Right atrium auricular region (tissue), 2 donors: ENCODE measurements at places on chromosomes 7 and 10. TPM values are rescaled to one million over a fixed set of nuclear protein-coding genes. Genes with fewer than 3 reads are reported as not detected.

C1GALT1 gene
- 25.1 TPM for total RNA-seq

PPP1R3C gene
- 58.0 TPM for total RNA-seq

LEP gene
- 2.2 TPM for total RNA-seq

CRYGN gene
- 0.90 TPM for total RNA-seq

KLHL7 gene
- total RNA-seq = 87.6 TPM

SEMA3A gene
- 6.1 TPM for total RNA-seq

GRCh38 chr10:11823122-11823988 is at the start of gene PROSER2:
Gene PROSER2 (plus strand): TSS chr10:11823356. CDS start chr10:11852078, 28,722 bp downstream.
- H3K36me3 ChIP-seq = no peaks in the 10 kb centered on the region
- H3K27me3 ChIP-seq = no peaks in the 10 kb centered on the region
- H3K4me1 ChIP-seq = no peaks in the 10 kb centered on the region
- DNase-seq = no peak
- peak within 1 kb of the TSS; percentile 45 for H3K27ac ChIP-seq
- H3K4me3 ChIP-seq = peak within 1 kb of the TSS; percentile 67

- no peaks in the 10 kb centered on the region for H3K36me3 ChIP-seq
- H3K4me1 ChIP-seq = no peaks in the 10 kb centered on the region
- H3K27ac ChIP-seq = no peak overlapping the region
- DNase-seq = no peak
- H3K4me3 ChIP-seq = no peak overlapping the region
Measured at GRCh38 chr10:84543948-84544347, 215.6 kb downstream of the CCSER2 start.

GRCh38 chr7:74709880-74710671 is 52.6 kb downstream of the GTF2I start:
- peaks cover 90% of the 10 kb centered on the region for H3K36me3 ChIP-seq
- H3K27me3 ChIP-seq = no peaks in the 10 kb centered on the region
- no peak overlapping the region for H3K4me3 ChIP-seq
- no peak for DNase-seq

DNA sequence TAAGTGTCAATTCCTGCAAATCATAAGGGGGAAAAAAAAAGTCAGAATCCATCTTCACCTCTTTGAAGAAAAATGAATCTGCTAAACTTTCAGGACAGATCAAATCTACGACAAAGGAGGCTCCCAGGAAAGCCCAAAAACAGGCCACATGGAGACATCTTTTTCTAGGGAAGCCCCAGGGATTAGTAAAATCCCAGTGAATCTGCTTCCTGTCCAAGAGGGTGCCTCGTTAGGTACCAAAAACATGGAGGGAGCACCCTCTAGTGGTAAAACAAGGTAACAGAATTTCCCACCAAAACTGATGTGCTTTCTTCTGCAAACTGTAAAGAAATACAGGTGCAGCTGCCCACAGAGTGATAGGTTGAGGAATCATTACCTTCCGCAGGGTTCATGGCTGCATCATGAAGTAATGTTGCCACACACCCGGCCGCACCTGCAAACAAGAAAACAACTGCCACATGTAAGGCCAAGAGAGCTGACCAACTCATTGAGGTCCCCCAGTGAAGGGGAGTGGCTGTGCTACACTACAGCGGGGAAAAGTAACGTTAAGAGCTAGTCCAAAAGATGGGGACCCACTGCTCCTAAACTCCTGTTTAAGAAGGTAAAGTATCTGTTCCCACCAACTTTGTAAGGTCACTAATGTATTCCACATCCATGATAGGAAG is 7.9 kb downstream of the SLC25A28 start:
- H3K27ac ChIP-seq = no peak overlapping the region
- peaks cover 19% of the 10 kb centered on the region for H3K4me1 ChIP-seq
- no peak overlapping the region for H3K4me3 ChIP-seq

DNA sequence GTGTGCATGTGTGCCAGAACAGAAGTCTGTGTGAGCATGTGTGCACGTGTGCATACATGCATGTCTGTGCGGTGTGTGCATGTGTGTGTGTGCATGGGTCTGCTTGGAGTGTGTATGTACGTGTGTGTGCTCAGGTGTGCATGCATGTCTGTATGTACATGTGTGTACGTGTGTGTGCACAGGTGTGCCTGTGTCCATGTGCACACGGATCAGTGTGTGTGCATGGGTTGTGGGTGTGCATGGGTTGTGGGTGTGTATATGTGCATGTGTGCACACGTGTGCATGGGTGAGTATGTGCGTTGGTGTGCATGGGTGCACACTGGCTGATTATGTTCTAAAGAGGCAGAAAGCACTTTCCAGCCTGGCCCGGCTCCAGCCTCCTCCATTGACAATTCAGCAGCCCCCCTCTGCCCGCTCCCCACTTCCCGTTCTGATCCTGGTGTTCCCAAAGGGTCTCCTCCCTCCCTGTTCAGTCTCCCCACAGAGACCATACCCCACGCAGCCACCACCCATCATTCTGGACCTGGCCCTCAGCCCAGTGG is 44.1 kb upstream of the PDGFA start:
- no peak for DNase-seq
- H3K4me3 ChIP-seq = no peak overlapping the region
- no peak overlapping the region for H3K27ac ChIP-seq
- no peaks in the 10 kb centered on the region for H3K27me3 ChIP-seq
- no peaks in the 10 kb centered on the region for H3K36me3 ChIP-seq

- no peak for DNase-seq
- H3K27ac ChIP-seq = no peak overlapping the region
- no peaks in the 10 kb centered on the region for H3K36me3 ChIP-seq
- no peak overlapping the region for H3K4me3 ChIP-seq
- no peaks in the 10 kb centered on the region for H3K4me1 ChIP-seq
Measured at GRCh38 chr7:16428672-16429071, 7.3 kb upstream of the CRPPA start.

GRCh38 chr7:28922624-28923331 is 35.4 kb downstream of the TRIL start:
- DNase-seq = peak; percentile 75
- H3K4me3 ChIP-seq = no peak overlapping the region
- no peaks in the 10 kb centered on the region for H3K36me3 ChIP-seq
- no peaks in the 10 kb centered on the region for H3K4me1 ChIP-seq

GRCh38 chr10:88119160-88119559 is 255.7 kb downstream of the PTEN start:
- peaks cover 9% of the 10 kb centered on the region for H3K4me1 ChIP-seq
- H3K4me3 ChIP-seq = no peak overlapping the region
- H3K27ac ChIP-seq = no peak overlapping the region
- no peaks in the 10 kb centered on the region for H3K27me3 ChIP-seq
- DNase-seq = no peak
- H3K36me3 ChIP-seq = no peaks in the 10 kb centered on the region

- no peak overlapping the region for H3K27ac ChIP-seq
- no peaks in the 10 kb centered on the region for H3K4me1 ChIP-seq
- H3K36me3 ChIP-seq = no peaks in the 10 kb centered on the region
- no peaks in the 10 kb centered on the region for H3K27me3 ChIP-seq
Measured at GRCh38 chr10:117673230-117674010, 130.9 kb downstream of the EMX2 start.

- H3K4me3 ChIP-seq = no peak overlapping the region
- no peaks in the 10 kb centered on the region for H3K36me3 ChIP-seq
- DNase-seq = no peak
- no peaks in the 10 kb centered on the region for H3K27me3 ChIP-seq
- H3K27ac ChIP-seq = no peak overlapping the region
- H3K4me1 ChIP-seq = no peaks in the 10 kb centered on the region
Measured at GRCh38 chr7:144455040-144455404, 51.5 kb upstream of the NOBOX start.

DNA sequence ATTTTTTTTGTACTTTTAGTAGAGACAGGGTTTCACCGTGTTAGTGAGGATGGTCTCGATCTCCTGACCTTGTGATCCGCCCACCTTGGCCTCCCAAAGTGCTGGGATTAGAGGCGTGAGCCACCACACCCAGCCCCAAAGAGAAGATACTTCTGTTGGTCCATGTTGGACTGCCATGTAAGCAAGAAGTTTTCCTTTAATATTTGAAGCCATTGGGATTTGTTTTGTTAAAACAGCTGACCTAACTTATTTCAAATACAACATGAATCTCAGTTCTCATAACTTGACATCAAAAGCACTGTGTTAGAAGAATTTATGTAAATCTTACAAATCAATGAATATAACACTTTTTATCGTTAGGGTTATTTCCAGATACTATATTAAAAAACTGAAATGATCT is 302.4 kb downstream of the SDHAF3 start:
- H3K4me1 ChIP-seq = no peaks in the 10 kb centered on the region
- no peak overlapping the region for H3K4me3 ChIP-seq
- no peaks in the 10 kb centered on the region for H3K36me3 ChIP-seq
- no peaks in the 10 kb centered on the region for H3K27me3 ChIP-seq
- DNase-seq = no peak
- H3K27ac ChIP-seq = no peak overlapping the region

DNA sequence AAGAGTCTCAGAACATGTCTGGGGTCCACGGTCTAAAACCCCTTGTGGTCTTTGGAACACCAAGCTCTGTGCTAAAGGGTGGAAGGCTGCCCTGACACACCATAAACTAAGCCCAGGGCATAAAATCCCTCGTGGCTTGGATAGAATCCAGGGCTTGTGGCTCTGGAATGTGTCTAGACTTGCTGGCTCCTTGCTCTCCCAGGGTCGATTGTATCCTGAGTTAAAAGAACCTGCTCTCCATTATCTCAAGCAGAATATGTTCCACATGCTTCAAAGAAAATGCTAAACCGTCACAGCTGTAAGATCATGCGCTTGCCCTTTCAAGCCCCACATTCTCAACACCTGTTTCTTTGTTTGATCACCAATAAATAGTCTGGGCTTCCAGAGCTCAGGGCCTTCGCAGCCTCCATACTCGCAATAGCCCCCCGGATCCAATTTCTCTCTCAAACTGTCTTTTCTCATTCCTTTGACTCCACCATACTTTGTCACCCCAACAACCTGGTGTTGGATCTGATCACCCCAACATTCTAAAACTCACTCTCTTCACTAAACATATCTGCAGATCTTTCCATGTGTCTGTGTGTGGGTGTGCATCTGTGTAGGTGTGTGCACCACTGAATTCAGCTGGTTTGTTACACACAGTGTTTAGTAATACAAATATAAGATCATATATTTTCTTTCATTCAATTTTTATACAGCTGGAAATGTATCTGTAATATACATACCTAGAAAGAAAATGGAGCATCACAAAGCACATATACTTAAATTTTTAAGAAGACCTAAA is 238.5 kb downstream of the ZMYND11 start:
- no peak overlapping the region for H3K27ac ChIP-seq
- DNase-seq = no peak
- H3K4me1 ChIP-seq = no peaks in the 10 kb centered on the region
- H3K4me3 ChIP-seq = no peak overlapping the region
- peaks cover 7% of the 10 kb centered on the region for H3K36me3 ChIP-seq
- no peaks in the 10 kb centered on the region for H3K27me3 ChIP-seq

- no peaks in the 10 kb centered on the region for H3K4me1 ChIP-seq
- H3K27me3 ChIP-seq = no peaks in the 10 kb centered on the region
- DNase-seq = no peak
- no peak overlapping the region for H3K27ac ChIP-seq
Measured at GRCh38 chr7:11336432-11336831, 362.8 kb downstream of the PHF14 start.

DNA sequence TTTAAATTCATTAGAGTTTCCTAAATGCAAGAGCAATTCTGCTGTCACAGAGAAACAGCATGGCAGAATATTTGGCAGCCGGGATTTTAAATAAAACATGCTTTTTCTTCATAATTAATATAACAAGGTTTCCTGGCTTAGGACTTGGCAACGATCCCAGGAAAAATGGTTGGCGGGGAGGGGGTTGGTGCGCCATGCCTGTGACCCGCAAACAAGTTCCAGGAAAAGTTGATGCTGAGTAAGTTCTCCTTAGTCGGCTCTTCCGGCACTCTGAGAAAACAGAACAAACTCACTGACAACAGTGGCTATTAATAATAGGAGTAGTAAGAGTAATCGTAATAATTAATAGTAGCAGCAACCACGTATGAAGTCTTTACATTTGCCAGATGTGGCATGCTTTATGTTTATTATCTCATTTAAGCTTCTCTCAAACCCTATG is 4.6 kb downstream of the HABP2 start:
- no peak for DNase-seq
- no peak overlapping the region for H3K4me3 ChIP-seq

DNA sequence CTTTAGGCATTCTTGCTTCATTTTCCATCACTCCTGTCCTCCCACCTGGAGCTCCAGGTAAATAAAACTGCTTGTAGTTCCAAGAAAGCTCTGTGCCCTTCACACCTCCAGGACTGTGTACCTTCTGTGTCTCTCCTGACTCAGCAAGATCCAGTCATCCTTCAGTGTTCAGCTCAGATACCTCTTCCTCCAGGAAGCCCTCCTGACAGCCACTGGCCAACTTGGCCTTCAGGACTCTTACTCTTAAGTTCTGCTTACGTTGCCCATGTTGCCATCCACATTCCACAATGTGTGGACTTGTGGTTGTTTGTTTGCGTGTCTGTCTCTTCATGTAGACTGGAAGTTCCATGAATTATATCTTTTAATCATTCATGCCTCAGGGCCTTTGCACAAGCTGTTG is 48.0 kb downstream of the SORCS3 start:
- no peaks in the 10 kb centered on the region for H3K4me1 ChIP-seq
- H3K27me3 ChIP-seq = no peaks in the 10 kb centered on the region
- DNase-seq = no peak
- H3K4me3 ChIP-seq = no peak overlapping the region
